ENCODE measurements at places on chromosomes 11 and 22. TPM values are rescaled to one million over a fixed set of nuclear protein-coding genes. Genes with fewer than 3 reads are reported as not detected.

Gene PATE2
- total RNA-seq = not detected

Gene DGCR6
- total RNA-seq = 8.3 TPM

Gene UBASH3B
- 11.0 TPM for total RNA-seq

Gene ZNRF3
- total RNA-seq = 3.2 TPM

Gene GRAMD1B
- total RNA-seq = 18.9 TPM

Gene MGAT3
- 1.1 TPM for total RNA-seq

All from hematopoietic multipotent progenitor cell (in vitro differentiated cells).